ENCODE measurements at places on chromosomes 3 and 15. TPM values are rescaled to one million over a fixed set of nuclear protein-coding genes. Genes with fewer than 3 reads are reported as not detected.

DNA sequence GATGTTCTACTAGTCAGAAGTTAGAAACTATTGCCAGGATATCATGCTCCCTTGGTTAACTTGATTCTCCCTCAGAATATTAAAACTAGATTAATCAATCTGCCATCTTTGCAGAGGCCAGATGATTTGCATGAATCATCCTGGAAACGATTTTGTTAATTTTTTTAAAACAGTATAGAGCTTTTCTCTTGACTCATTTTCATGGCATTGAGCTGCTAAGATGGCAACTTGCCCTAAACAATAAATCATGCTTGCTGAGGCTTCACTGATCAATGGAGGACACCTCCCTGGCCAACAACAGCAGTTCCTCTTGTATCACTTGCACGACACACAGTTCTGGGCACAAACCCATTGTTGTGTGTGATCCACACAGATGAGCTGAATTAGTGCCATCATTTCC, 109.1 kb downstream of the COL6A6 start:
- DNase-seq: peak; percentile 89
- H3K27ac ChIP-seq: no peak overlapping the region
- H3K4me1 ChIP-seq: no peaks in the 10 kb centered on the region
- H3K36me3 ChIP-seq: no peaks in the 10 kb centered on the region

DNA sequence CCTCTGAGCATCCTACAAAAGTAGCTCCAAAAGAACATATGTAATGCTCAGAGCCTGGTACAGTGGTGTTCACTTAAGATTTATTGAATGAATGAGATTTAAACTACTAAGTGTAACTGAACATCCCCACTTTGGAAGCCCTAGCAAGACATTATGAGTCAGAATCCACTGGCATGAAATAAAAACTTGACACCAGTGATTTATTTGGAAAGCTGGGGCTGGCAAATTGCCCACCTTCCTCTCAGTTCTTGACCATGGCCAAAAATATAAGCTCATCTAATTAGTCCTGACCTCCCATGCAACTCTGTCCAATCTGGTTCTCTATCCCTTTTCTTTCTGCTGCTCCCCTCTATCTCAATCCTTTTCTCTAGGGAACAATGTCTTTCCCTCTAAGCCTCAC, 418.0 kb downstream of the PLCL2 start:
- H3K4me3 ChIP-seq: no peak overlapping the region
- no peak overlapping the region for H3K27ac ChIP-seq
- no peaks in the 10 kb centered on the region for H3K27me3 ChIP-seq

DNA sequence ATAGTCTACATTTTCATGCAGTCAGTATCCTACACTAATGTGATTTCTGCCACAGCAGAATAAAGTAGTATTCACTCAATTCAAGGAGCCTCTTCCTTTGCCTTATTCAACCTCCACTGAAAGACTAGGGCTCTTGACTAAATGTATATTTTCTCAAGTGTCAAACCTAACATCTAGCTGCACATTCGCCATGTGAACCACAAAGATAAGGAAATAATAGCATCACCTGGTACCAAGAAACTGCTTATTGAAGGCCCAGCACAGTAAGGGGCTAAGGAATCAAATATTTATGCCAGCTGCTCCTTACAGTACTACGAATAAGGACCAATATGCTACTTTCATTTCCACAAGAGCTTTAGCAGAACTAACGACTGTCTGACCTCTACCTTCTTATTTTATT, 1.3 kb downstream of the SRP14 start:
- peak overlapping the region; percentile 84 for H3K4me3 ChIP-seq
- peaks cover 6% of the 10 kb centered on the region for H3K36me3 ChIP-seq
- no peak for DNase-seq
- no peaks in the 10 kb centered on the region for H3K27me3 ChIP-seq
- H3K27ac ChIP-seq: no peak overlapping the region

- H3K36me3 ChIP-seq: no peaks in the 10 kb centered on the region
- peaks cover 9% of the 10 kb centered on the region for H3K4me1 ChIP-seq
- peak; percentile 79 for DNase-seq
- H3K27me3 ChIP-seq: no peaks in the 10 kb centered on the region
- no peak overlapping the region for H3K4me3 ChIP-seq
These were observed 271.6 kb upstream of the ZPLD1 start for GRCh38 chr3:102163039-102163817.

DNA sequence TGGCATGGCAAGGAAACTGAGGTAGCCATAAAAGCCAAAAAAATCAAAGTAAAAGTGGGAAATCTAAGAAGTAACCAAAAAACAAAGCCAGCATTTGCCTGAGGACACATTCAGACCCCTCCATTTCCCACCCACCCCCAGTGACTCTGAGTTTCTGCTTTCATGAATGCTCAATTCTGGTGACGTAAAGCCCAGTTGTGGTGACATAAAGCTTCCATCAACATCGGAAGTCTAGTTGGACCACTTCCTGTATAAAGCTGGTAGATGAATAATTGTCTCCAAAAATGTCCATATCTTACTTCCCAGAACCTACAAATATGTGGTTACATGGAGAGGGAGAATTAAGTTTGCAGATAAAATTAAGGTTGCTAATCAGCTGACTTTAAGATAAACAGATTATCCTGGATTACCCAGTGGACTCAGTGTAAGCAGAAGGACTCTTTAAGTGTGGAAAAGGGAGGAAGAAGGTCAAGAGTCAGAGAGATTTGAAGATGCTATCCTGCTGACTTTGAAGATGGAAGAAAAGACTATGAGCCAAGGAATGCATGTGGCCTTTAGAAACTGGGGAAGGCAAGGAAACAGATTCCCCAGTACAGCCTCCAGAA, 62.0 kb upstream of the ST3GAL6 start:
- H3K36me3 ChIP-seq: no peaks in the 10 kb centered on the region
- DNase-seq: no peak
- peaks cover 2% of the 10 kb centered on the region for H3K4me1 ChIP-seq
- H3K4me3 ChIP-seq: no peak overlapping the region

- no peaks in the 10 kb centered on the region for H3K27me3 ChIP-seq
- H3K4me3 ChIP-seq: no peak overlapping the region
- H3K27ac ChIP-seq: no peak overlapping the region
These were observed 6.4 kb downstream of the SUCNR1 start for GRCh38 chr3:151879679-151880415.

DNA sequence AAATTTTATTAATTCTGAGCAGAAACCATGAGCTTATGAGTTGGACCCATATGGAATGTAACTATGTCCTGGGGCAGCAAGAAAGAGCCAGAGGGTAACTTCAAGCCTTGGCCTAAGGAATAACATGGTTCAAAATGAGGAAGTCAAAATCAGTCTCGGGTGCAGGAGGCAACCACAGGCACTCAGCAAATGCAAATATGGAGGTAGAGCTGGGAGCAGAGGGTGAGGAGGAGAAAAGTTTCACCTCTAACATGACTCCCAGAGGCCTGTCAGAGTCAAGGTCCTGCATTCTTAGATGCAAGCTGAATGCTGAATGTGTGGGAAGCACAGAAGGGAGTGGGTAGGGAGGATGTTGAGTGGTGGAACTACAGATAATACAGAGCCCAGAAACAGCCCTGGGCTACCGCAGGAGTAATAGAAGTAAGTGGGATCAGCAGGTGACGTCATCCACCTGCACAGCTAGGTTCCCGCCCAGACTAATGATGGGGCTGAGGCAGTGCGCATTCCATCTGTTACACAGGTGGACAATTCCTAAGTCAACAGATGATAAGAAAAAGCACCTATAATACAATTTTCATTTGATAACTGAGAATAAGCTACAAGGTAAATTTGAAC, 279.8 kb upstream of the ARRDC4 start:
- H3K4me1 ChIP-seq: no peaks in the 10 kb centered on the region
- H3K27ac ChIP-seq: no peak overlapping the region
- H3K36me3 ChIP-seq: no peaks in the 10 kb centered on the region
- no peak for DNase-seq
- no peak overlapping the region for H3K4me3 ChIP-seq
- no peaks in the 10 kb centered on the region for H3K27me3 ChIP-seq

DNA sequence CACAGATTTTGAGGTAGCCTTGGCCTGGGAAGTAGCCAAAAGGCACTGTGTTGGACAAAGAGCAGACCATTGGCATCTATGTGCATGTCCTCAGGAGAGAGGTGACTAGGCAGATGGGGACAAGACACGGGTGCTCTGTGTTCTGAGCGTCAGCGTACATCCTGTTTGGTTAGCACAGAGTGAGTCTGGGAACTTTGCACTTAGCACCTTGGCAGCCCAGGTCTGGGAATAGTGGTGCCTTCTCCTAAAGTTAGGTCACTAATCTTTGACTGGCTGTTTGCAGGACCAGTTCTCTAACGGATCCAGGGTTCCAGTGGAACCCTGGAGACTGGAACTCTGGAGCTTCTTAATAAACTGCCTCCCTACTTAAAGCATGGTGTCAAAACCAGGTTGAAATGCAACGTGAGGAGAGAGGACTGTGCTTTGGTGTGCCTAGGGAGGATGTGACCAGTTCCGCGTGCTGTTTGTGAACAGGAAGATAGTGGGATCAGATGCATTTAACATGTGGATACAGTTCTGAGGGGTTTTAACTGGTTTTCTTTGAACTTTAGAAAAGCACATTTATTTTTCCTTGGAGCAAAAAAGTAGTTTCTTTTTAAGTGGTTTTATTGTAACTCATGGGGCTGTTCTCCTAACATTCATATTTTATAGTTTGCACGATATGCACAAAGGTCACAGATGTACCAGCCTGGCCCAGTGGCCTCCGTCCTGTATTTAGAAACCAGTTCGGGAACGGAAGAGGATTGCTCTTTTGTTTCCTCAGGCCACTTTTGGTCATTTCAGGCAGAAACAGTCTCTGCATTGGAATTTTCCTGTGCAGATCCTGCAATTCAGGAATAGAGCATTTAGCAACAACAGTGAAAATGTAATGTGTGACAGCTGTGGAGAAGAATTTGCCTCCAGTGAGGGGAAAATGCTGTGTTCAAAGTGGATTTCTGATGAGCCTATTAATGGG, 48.8 kb downstream of the ABHD2 start:
- H3K4me1 ChIP-seq: peaks cover 18% of the 10 kb centered on the region
- H3K27me3 ChIP-seq: no peaks in the 10 kb centered on the region
- H3K4me3 ChIP-seq: no peak overlapping the region
- no peaks in the 10 kb centered on the region for H3K36me3 ChIP-seq
- no peak for DNase-seq

DNA sequence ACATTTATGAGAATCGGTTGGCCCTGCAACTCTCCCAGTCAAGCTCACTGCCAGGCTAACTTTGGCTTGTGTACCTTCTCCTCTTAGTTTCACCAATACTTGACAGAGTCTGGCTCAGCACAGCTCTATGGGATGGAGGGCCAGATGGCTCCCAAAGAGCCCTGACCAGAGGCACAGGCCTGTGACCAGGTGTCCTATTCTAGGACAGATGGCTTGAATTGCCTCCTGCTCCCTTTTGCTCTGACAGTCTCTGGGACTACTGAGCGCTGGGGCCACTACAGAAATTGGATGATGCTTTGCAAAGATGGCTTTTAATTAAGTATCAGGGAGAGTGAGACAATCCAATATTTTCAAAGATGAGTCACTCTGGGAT, 10.3 kb upstream of the ARID3B start:
- no peak overlapping the region for H3K4me3 ChIP-seq
- no peaks in the 10 kb centered on the region for H3K27me3 ChIP-seq
- H3K27ac ChIP-seq: peak overlapping the region; percentile 9
- H3K4me1 ChIP-seq: peaks cover 18% of the 10 kb centered on the region
- no peak for DNase-seq

GRCh38 chr15:36601497-36601932, 22.1 kb downstream of the CDIN1 start:
- peaks cover 3% of the 10 kb centered on the region for H3K4me1 ChIP-seq
- H3K27me3 ChIP-seq: no peaks in the 10 kb centered on the region
- DNase-seq: peak; percentile 97

DNA sequence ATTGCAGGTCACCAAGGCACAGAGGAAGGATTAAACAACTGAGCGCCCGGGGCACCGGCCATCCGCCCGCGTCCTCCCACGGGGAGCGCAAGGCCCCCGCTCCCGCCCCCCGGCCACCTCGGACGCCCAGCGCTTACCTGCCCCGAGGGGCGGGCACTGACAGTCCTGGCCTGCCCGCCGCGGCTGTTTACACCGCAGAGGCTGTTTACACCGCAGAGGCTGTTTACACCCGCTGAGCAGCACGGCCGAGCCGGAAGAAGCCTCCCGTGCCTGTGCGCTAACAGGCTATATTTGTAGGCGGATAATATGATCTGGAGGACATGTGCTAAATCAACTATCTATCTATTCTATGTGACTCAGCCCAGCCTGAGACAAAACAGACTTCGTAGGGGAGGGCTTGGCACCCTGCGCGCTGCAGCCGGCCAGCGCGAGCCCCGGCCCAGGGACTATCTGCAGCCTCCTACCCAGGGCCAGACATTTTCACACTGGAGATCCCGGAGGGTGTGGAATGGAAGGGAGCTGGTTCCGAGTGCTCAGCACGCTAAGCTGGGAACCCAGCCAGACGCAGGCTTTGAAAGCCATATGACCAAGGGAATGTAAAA, at the start of gene LRRC2:
Gene LRRC2 (minus strand): TSS at position 263 of the 602 bp plus-strand sequence. CDS start 14,711 bp downstream, outside the sequence.
- H3K4me1 ChIP-seq: no peaks in the 10 kb centered on the region
- H3K27me3 ChIP-seq: no peaks in the 10 kb centered on the region
- H3K4me3 ChIP-seq: peak within 1 kb of the TSS; percentile 53
- H3K27ac ChIP-seq: no peak within 1 kb of the TSS
- DNase-seq: peak; percentile 63

- no peaks in the 10 kb centered on the region for H3K4me1 ChIP-seq
- DNase-seq: no peak
- no peak overlapping the region for H3K27ac ChIP-seq
- H3K27me3 ChIP-seq: no peaks in the 10 kb centered on the region
These were observed 70.1 kb downstream of the NCEH1 start for GRCh38 chr3:172640751-172641150.

The GP9 gene
- total RNA-seq: not detected

The DNAH12 gene
- under 0.01 TPM for total RNA-seq

The PYGO1 gene
- 10.1 TPM for total RNA-seq

The XPC gene
- 95.6 TPM for total RNA-seq

The TRNT1 gene
- total RNA-seq: 27.5 TPM

The NDN gene
- total RNA-seq: 47.7 TPM

The APOD gene
- total RNA-seq: 2.1 TPM

The LEKR1 gene
- total RNA-seq: 0.26 TPM

The CHP1 gene
- total RNA-seq: 84.7 TPM

Measured in fibroblast of lung (primary cell).